Eye (tissue), 1 donor: ENCODE measurements at places on chromosomes 7 and 10.

GRCh38 chr7:32258265-32258664 lies 188.1 kb upstream of the PDE1C start:
- DNase-seq: no peak

DNA sequence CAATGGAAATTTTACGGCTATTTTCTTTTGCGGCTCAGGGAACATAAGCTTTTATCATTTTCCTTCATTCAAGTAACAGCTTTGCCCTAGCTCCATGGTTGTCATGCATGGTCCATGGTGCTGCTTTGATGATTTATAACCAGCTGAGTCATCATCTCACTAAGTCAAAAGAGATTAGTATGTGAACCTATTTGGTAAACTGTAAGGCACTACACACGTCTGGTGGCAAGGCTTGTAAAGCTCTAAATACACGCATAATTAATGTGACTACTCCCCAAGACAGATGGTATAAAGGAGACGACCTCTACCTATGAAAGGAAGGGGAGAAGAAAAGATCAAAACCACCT lies 340.2 kb downstream of the KCNMA1 start:
- DNase-seq: no peak

- peak; percentile 29 for DNase-seq
Observed at GRCh38 chr7:39754326-39755120, 131.2 kb downstream of the RALA start.

DNA sequence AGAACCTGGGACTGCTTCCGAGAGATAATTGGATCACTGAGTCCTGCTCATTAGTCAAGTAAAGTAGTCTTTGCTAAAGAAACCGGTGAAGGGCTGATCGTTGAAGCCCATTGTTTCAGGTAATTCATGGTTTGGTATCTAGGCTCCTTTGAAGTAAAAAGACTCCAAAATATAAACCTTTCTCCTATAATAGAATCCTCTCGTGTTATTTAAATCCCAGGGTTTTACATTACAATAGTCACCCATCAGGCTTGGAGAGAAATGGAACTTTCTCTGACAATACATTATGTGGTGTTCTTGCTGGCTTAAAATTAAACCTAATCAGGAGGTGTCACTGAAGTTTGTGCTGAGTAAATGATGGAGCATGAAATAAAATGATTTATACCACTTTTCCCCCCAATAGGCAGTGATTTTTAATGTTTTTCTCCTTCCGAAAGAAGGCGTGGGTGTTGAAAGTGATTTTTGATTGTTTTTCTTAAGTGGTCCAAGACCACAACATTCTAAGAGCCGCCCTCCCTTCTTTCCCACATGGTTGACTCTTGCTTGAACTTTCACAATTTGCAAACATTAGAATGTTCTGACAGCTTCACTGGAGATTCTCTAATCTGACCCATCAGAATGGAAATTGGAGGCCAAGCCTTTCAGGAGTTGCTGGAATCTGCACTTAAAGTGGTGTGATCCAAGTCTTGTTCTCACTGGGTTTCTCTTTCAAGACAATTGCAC lies 44.2 kb downstream of the LRMDA start:
- DNase-seq: no peak

DNA sequence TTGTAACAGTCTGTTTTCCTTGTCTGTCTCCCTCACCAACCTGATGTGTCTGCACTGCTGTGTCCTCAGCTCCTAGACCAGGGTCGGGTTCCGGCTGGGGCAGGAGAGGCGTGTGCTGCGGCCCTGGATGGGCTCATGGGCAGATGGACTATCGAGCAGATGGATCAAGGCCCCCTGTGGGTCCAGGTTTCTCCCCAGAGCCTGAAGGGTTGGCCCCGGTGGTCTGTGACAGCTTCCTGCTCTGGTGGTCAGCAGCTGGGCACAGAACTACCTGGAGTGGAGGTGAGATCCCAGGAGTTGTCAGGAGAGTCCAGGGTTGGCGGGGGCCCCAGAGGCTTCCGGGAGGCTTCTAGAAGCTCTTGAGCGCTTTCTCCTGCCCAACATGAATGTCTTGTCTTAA lies 75.1 kb downstream of the GRK5 start:
- DNase-seq: no peak

DNA sequence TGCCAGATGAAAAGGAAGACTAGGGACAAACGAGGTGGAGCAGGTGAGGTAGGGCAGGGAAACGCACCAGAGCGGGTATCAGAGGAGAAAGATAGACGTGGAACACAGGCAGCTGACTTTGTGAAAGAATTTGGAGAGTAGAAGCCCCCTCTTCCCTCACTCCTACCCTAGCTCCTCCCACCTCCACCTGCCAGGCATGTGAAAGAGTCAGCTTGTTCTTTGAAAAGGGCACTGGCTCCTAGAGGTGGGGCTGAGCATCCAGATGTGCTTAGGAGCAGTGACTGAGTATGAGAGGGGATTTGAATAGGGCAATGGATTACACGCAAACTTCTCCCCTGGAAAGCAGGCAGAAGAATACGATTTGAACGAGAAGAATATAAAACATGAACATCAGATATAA lies 174.2 kb upstream of the INHBA start:
- DNase-seq: no peak

DNA sequence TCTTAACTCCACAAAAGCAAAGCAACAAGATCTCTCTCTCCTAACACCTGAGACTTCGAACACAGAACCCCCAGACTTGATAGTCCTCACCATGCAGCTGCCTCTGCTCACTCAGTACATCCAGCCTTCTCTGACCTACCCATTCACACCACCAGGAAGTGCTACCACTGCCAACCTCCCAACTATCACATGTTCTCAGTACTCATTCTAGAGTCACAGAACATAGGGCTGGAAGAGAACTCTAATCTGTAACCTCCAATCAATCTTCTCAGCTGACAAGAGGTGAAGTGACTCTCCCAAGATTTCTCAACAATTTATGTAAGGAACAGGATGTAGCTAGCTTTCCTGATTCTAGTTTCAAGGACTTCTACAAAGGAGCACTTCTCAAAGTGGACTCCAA lies 3.8 kb downstream of the NUDCD3 start:
- no peak for DNase-seq

- DNase-seq: no peak
Observed at GRCh38 chr10:3740157-3740871, 44.7 kb downstream of the KLF6 start.

DNA sequence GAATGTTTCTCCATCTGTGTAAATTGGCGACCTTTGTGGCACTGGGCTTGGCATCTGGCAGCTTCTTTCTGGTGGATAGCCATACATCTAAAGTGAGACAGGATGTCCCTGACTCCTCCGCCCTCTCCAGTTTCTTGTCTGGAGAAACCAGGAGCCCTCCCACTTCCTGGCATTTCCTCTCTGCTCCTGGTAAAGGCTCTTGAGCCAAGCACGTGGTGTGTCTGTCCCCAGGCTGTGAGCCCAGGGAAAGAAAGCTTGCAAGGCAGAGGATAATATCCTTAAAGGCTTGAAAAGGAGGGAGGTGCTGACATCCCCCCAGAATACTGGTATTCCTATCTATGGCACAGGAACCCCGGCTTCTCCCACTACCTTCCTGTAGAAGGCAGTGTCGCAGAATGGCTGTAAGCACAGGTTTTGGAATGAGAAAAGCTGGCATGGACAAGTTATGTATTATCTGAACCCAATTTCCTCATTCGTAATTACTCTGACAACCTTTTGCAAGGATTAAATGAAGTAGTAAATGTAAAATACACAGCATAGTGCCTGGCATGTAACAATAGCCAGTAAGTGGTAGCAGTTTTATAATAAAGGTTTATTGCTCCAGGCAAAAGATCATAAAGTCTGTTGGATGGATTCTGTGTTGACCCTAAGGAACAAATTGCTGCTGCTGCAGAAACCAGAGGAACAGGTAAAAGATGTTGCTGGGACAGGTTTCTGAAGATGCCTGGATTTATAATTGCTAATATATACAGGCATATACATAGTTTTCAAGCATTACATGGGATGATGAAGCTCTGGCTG lies 11.8 kb upstream of the ACSL5 start:
- no peak for DNase-seq

- DNase-seq: no peak
Observed at GRCh38 chr7:2903682-2904162, 59.6 kb upstream of the GNA12 start.

DNA sequence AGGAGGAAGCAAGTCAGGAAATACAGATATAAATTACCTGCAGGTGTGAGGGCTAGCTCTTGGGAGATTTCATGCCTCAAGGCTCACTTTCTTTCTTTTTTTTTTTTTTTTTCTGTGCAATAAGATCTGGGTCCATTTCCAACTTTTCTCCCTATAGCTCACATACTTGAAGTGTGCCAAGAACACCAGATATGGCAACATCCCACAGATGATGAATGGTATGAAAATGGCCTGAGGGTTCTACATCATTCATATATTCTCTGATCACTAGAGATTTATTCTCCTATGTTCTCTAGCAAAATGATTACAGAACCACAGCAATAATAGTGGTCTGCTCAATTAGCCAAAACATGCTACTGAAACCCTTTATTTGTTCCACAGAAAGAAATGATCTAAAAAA lies 117.2 kb downstream of the LRRTM3 start:
- peak; percentile 2 for DNase-seq

- no peak for DNase-seq
Observed at GRCh38 chr10:100006243-100006886, 3.4 kb downstream of the DNMBP start.

- no peak for DNase-seq
Observed at GRCh38 chr10:42734536-42734935, 48.1 kb upstream of the BMS1 start.

DNA sequence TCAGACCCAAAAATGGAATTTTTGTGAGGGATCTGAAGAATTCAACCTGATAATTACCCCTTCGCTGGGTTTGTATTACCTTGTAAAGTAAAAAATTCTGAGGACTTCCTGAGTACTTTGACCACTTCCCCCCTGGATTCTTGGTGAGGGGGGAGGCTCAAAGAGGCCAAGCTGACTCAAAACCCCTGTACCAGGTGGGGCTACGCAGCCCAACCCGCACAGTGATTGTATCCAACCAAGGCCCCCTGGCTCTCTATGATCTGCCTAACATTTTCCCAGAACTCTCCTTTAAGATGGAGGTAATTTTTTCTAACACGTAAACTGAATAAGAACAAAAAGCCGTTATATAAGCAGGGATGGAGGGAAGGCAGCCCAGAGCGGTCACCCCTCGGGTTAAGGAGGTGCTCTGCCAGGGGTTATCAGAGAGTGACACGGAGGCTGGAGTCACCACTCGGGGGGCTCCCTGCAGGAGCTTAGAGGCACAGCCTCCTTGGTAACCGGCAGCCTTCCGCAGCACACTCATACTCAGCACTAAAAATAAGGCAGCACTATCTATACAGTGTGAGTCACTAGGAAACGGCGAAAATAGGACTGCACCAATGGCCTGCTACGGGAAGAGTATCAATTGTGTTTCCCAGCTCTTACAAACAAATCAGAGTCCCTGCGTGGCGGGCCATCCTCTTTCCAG lies 255.4 kb downstream of the ELMO1 start:
- no peak for DNase-seq

DNA sequence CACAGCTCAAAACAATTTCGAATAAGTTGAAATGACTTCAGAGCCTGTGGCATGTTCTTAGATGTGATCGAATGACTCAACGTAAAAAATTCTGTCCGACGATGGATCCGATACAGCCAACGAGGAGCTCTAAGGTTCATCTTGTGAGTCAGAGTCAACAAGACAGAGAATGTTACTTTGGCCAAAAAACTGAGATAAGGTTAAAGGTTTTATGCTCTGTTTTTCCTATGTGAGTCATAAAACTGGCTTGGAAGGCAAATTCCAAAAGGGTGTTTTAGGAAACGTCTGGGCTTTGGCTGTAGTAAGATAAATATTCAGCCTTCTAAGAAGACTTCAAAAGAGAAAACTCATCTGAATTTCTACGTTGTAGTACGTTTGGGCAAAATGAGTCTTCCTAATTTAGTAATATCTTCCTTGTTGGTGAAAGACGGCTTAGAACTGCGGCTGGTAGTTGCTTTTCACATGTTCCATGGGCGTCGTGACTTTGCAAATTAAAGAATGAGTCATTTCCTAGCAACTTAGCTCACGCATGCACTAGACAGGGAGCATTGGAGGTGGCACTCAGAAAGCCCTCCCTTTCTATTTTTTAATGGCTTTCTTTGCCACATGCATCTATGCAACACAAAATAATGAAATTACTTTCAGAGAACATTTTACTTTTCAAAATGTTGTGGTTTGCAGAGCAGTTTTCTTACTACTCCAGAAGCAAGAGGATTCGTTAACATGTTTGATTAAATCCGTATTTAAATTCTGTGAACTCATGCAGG lies 28.2 kb downstream of the PFKP start:
- DNase-seq: peak; percentile 58

GRCh38 chr10:53406532-53406931 lies 633.9 kb upstream of the MBL2 start:
- no peak for DNase-seq

DNA sequence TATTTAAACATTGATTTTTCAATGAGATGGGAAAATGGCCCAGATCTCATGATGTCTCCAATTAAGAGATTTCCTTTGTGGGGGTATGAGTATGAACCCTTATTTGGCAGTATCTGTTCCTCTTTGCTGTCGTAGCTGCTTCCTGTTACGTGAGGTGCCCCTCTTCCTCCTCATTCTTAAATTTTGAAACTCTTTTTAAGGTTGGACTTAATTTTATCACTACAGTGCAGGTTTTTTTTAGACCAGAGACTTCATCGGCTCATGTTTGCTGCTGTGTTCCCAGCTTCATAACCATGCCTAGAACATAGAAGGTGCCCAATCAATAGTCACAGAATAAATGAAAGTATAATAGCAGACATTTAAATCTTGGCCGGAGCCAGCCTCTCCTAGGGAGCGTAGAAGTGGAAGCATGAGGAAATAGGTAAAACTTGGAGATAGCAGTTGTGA lies 2.4 kb downstream of the MIOS start:
- DNase-seq: no peak

GRCh38 chr7:44217852-44218402 lies 17.1 kb downstream of the YKT6 start:
- DNase-seq: no peak

DNA sequence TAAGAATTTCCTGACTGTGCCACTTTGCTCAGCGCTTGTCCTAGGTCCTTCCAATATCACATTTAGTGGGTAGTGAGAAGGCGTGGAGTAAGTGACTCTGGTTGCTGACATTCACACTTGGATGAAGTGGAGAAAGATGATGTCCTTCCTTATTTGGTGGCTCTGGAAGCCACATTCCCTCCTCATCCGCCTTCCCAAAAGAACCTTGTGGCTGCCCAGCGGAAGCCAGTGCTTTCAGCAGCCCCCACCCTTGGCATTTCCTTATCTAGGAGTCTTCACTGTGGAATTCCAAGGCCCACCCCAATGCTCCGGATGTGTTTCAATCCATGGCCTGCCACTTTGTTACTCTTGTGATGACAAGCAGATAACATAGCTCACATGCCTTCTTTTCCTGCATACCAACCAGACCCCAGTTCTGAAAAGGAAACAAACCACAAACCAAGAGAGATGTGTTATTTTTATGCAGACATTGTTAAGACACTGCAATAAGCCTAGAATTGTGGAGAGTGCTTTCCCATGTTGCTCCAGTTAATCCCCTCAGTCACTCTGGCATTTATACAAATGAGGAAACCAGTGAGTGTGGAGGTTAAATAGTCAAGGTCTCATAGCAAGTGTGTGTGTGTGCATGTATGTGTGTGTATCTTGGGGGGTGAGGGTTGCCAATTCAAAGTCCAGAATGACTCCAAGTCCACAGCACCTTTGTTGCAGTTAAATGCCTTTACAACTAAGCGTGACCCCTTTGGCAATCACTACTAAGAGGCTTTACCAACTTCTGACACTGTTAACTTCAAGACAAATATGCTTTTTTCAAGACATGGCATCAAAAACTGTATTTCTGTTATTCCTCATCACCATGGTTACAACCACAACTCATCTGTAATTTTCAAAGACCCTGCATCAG lies 10.3 kb upstream of the ANKRD1 start:
- DNase-seq: peak; percentile 58
